ENCODE measurements at places on chromosomes 2 and 18.
A peak's percentile ranks its signal among the peaks of the same experiment; 100 is the strongest.

DNA sequence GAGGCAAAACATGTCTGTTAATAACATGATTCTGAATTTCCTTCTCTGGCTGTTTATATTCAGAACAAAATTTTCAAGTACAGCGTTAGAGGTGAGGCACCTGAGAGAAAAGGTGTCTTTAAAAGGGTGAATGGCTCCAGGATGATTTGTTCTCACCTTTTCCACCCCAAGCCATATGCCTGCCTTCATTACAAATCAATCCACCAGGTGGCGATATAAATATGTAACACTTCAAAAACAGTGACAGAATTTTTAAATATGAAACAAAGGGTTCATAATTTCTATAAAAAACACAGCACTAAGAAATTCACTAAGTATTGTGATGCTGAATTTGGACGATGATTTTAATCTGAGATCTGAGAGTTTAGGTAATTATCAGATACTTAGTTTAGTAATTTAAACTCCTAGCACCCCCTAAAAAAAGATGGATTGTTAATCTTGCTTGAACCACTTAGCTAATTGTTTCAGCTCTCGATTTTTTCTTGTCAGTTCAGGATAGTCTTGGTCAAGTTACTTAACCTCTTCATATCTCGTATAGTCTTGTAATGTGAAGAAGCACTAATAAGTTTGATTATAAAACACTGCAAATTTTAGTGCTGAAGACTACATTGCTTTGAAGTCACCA lies 528.8 kb downstream of the CPS1 start:
- DNase-seq: no peak

GRCh38 chr18:52596748-52597435 lies 256.9 kb downstream of the DCC start:
- no peak for DNase-seq

- no peak for DNase-seq
These were observed 167.0 kb downstream of the PTH2R start for GRCh38 chr2:208573569-208573968.

DNA sequence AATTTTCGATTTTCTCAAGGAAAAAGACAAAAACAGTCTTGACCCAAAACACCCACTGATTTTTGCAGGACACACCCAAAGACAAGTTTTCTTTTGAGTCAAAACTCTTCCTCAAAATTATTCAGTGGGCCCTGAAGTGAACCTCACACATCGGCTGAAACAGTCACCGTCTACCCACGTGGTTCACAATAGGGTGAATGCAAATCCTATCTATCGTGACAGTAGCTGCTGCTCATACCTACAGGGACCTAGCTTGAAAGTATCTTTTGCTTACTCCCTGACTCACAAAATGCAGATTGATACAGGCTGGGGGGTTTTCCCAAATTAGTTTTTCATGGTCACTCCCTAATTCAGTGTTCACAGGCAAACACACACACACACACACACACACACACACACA lies 10.7 kb upstream of the CD226 start:
- DNase-seq: no peak

DNA sequence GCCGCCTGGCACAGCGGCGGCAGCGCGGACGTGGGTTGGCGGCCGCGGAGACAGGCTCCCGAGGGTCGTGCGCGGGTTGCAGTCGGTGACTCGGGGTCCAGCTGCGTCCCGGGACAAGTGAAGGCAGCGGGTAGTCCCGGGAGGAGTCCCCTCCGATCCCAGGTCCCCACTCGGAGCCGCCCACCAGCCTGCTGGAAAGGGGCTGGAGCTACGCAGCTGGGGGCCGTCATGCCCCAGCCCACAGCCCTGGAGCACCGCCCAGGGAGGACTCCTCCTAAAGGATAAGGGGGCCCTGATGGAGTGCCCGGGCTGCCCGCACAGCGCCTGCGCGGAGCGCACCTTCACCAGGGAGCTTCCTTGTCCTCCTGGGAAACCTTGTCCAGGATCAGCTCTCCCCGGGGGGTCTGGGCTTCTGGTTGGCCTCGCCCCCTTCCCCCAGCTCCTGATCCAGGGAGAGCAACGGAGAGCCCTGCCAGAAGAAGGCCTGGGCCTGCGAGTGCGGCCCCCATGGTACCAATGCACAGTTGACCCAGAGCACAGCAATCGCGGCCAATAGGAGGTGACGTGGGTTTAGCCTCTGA lies 25.9 kb upstream of the ALPP start:
- no peak for DNase-seq

DNA sequence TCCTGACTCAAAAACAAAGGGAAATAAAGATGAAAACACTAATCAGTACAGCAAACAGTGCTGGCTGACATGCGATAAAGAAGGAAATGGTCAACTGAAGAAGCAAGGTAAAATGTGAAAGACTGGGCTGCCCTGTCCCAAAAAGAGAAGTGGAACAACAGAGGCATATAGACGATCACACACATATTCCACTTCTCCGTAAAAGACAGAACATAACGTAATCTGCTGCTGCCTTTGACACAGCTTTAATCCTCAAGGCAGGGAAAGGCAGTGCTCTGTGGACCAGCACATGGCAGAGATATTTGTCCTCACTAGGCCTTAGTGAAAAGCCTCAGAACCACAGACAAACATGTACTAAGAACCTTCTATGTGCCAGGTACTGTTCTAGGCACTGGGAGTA lies 24.3 kb upstream of the REL start:
- no peak for DNase-seq

- DNase-seq: no peak
These were observed 95.9 kb downstream of the LPIN1 start for GRCh38 chr2:11842336-11842735.

- no peak for DNase-seq
These were observed 9.8 kb downstream of the KCTD1 start for GRCh38 chr18:26538524-26538923.

GRCh38 chr2:110818767-110819481 lies 86.6 kb downstream of the ACOXL start:
- DNase-seq: no peak

- no peak for DNase-seq
These were observed 135.4 kb downstream of the PRKCE start for GRCh38 chr2:45786836-45787357.

- DNase-seq: no peak
These were observed 3.6 kb upstream of the SMARCAL1 start for GRCh38 chr2:216408426-216409290.

- no peak for DNase-seq
These were observed 143.8 kb downstream of the MEIS1 start for GRCh38 chr2:66578687-66579106.

DNA sequence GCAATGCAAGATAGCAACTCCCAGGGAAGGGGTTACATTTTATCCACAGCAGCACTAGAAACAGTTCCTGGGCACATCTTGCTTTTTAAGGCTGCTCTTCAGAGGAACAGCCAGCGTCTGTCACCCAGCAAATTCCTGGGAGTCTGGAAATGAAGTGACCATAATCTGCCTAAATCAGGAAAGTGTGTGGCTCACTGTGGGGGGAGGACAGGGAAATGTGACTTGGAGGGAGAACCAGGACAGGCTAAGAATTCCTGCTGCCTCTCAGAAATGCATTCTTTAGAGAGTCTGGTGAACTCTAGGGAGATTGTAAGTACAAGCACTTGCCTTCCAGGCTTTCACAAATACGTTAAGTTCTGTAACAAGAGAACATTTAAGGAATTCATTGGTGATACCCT lies 364.3 kb upstream of the SPHKAP start:
- no peak for DNase-seq

DNA sequence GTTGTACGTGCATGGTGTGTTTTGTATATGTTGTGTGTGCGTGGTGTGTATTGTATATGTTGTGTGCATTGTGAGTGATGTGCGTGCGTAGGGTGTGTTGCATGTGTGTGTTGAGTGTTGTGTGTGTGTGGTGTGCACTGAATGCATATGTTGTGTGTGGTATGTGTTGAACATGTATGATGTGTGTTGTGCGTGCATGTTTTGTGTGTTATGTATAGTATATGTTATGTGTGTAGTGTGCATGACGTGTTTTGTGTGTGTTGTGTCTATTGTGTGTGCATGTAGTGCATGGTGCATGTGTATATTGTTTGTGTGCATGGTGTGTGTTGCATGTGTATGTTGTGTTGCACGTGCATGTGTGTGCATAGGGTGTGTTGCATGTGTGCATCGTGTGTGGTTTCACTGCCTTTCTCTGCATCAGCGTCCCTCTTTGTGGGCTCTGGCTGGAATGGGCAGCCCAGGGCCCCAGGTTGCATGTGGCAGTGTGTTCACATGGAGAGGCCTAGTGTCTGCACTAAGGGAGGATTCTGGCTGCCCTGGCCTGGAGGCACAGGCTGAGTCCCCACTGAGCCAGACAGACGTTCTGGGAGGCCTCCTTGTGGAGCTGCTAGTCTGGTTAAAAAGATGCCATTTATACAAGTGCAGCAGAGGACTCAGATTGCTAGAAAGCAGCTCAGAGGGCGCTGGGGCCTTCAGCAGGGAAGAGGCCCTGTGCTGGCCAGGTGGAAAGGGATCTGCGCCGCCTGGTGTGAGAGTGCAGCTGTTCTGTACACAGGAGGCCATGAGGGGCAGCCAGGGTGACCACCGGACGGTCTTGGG lies 107.2 kb downstream of the FAM168B start:
- DNase-seq: no peak

GRCh38 chr2:44135771-44136170 lies 32.9 kb upstream of the PPM1B start:
- no peak for DNase-seq

GRCh38 chr18:32368991-32369390 lies 101.7 kb downstream of the GAREM1 start:
- DNase-seq: no peak

- DNase-seq: no peak
These were observed 1389.1 kb upstream of the TMEFF2 start for GRCh38 chr2:193583638-193584400.

- DNase-seq: no peak
These were observed 419.4 kb downstream of the DCDC2C start for GRCh38 chr2:4122726-4123125.

GRCh38 chr2:74546004-74546403 lies 7.7 kb downstream of the LOXL3 start:
- no peak for DNase-seq

DNA sequence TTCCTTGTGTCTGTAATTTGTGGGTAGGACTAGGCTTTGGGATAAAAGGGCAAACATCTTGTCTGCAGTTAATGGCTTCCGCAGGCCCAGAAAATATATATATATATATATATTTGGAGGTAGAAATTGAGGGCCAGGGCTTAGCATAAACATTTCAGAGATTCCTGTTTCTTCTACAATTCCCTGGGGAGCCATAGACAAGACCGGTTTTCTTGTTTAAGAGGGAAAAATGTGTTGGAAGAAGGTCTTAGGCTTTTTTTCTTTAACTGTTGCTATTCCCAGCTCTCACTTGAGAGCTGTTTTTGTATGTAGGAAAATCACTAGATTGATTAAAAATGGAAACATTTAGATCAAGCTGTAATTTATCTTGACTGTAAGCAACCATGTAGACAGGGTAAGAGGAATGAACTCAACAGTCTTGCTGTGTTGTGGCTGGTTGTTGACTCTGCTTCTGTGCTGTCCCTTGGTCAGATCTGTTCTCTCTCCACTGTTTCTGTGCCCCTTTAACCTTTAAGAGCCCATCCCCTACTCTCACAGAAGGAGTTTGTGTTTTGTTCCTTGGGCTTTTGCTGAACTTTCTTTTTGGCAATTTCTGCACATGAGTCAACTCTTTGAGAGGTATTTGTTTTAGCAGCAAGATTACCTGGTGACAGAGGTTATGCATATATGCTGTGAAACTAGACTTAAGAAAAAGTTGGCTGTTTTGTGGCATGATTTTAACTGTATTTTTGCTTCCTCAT lies 58.3 kb downstream of the EFEMP1 start:
- DNase-seq: no peak

DNA sequence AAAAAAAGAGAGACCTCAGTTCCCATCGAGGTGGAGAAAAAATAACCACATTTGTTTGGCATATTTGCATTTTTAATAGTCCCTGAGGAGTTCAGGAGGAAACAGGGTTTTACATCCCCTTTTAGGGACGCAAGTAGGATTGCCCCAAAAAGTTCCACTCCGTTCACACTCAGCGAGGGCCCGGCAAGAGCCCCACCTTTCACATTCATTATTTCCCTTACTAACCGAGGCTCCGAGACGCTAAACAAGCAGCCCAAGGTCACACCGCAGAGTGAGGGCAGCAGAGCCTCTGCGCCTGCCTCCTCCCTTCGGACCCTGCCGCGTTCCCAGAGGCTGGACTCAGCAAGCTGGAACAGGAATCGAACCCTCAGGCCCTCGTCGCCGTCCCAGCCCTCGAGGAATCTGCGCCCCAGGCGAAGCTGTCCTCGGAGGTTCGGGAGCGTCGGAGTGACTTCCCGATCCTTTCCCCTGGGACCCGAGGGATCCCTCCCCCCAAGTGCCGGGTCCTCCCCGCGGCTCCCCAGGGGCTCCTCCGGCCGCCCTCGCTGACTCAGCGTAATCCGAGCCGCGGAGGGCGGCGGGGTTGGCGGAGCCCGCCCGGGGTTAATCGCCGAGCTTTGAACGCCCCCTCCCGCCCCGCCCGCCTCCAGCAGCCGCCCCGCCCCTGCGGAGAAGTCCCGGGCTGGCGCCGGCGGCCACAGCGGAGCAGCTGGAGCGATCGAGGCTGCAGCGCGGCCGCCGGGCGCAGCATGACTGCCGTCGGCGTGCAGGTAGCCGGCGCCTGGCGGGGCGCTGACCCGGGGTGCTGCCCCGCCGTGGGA lies at the start of gene TMEM37:
Gene TMEM37, plus strand, starts transcription at position 700 of the 821 bp plus-strand sequence. Its CDS starts 50 bp downstream, at position 750.
- DNase-seq: peak; percentile 81

GRCh38 chr2:85164145-85164569 lies 31.0 kb downstream of the TCF7L1 start:
- DNase-seq: no peak

DNA sequence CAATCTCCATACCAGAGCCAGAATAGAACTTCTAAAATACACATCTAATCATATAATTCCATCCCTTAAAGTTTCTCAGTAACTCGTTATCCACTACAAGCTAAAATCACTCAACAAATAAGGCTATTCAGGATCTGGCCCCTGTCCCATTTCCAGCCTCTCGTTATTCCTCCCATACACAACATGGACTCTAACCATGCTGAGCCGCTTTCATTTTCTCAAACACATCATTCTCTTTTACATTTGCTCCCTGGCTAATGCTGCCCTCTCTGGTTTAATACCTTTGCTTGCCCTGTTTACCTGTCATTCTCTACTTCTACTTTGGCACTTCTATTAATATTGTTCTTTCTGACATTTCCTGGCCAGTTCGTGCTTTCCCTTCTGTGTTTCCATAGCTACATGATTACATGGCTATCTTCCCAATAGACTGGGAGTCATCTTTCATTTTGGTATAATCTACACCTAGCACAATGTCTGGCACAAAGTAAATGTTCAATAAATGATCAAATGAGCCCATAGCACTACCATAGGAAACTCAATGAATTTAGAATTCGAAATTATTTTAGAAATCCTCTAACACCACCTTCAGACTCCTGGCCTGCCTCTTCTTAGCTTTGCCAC lies 163.6 kb upstream of the VRK2 start:
- no peak for DNase-seq

DNA sequence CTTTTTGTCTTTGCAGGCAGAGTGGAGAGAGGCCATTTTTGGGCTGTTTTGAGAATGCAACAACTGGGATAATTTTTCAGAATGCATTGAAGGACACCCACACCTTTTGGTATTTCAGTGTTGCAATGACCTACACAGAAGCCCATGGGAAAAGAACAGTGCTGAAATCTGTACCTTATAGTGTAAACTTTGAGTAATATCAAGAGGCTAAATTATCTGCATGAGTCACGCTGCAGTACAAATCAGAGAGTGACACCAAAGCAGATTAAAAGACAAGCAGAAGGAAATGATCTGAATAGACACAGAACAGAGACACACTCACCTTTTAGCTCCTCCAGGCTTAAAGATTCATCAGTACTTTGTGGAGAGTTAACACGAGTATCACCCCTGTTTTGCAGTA lies 265.3 kb downstream of the PAX3 start:
- DNase-seq: no peak

Data from right kidney (tissue), 9 donors.